Activated naive CD4-positive, alpha-beta T cell treated with anti-CD3 and anti-CD28 coated beads, Interleukin-2, amount 50 U/mL, for 72 hours (primary cell): ENCODE measurements at places on chromosomes 11 and 22. TPM values are rescaled to one million over a fixed set of nuclear protein-coding genes. Genes with fewer than 3 reads are reported as not detected.
A peak's percentile ranks its signal among the peaks of the same experiment; 100 is the strongest.

- DNase-seq, result no peak
These were observed 407.3 kb downstream of the NXPE2 start for GRCh38 chr11:115085461-115086210.

GRCh38 chr22:30033901-30034300 is 46.4 kb upstream of the HORMAD2 start:
- DNase-seq, result no peak

- no peak for DNase-seq
These were observed 48.5 kb upstream of the DDI1 start for GRCh38 chr11:103987629-103988594.

- DNase-seq, result peak; percentile 71
These were observed 8.0 kb upstream of the SLCO2B1 start for GRCh38 chr11:75142714-75143419.

GRCh38 chr11:117226388-117227385 is 5.2 kb downstream of the PCSK7 start:
- peak; percentile 36 for DNase-seq

DNA sequence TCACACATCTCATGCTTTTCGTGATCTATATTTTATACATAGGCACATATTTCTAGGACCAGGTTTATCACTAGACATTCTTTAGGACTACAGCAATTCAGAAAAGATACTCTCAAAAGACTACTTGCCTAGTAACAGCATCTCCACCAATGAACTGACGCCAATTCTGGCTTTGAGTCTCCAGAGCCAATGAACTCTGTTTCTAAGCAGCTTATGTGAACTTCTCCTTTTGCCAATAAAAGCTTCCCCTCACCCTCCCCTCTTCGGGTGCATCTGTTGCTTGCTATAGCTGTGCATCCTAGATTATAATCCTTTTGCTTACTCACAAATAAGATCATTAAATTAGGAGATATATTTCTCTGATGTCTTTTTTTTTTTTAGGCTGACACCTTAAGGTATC is 11.4 kb upstream of the ANKK1 start:
- DNase-seq, result no peak

- DNase-seq, result no peak
These were observed 108.4 kb downstream of the GALNT18 start for GRCh38 chr11:11513422-11513821.

GRCh38 chr11:2287091-2287490 is 14.6 kb downstream of the C11orf21 start:
- peak; percentile 2 for DNase-seq

GRCh38 chr11:55714982-55715888 is 53.2 kb downstream of the OR4C6 start:
- peak; percentile 16 for DNase-seq

DNA sequence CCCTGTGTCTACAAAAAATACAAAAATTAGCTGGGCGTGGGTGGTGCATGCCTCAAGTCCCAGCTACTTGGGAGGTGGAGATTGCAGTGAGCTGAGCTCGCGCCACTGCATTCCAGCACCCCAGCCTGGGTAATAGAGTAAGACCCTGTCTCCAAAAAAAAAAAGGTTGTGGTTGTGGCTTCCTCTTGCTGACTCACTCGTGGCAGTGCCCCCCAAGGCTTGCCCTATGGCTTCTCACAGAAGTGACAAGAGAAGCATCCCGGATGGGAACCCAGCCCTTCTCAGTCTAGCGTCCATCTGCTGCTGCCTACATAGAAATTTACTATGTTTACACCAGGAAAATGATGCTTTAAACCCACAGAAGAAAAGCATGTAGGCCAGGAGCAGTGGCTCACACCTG is 68.5 kb upstream of the PITPNB start:
- no peak for DNase-seq

- no peak for DNase-seq
These were observed 1221.0 kb downstream of the JRKL start for GRCh38 chr11:97610854-97611253.

DNA sequence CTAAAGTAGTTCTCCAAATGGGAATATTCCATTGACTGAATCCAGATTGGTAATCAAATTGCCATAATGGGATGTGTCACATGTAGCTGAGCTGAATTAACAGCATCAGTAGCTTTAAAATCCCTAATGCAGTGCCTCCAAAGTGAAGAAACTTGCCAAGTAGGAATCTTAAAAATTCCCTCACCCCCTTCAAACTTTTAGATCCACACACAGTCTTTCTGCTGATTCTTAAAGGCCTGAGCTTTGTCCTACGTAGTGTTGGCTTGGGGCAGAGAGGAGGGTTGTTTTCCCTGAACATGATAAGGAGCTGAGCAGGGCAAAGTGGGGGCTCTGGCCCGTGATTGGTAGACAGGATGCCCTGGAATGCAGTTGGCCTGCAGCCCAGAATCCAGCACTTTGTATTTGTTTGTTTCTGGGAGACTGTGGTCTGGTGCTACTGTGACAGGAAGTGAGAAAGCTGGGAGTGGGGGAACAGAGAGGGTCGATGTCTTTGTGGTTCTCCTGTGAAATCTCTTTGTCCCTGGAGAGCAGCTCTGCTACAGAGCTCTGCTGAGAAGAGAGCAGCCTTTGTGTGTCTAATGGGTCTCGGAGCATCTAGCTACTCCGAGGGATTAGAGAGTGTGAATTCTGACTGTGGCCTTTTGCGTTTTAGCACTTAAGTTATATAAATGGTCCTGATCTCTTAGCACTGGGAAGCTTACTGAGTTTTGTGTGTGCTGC is 16.9 kb downstream of the CTNND1 start:
- no peak for DNase-seq

The MAP6 gene
- total RNA-seq, result not detected

The ATF4 gene
- total RNA-seq, result 506 TPM

The SPI1 gene
- total RNA-seq, result 0.20 TPM

The CDON gene
- total RNA-seq, result 2.8 TPM

The FAT3 gene
- total RNA-seq, result not detected

The MS4A15 gene
- not detected for total RNA-seq

The GRAMD4 gene
- total RNA-seq, result 42.4 TPM

The MIOX gene
- not detected for total RNA-seq
